Natural killer cell treated with Interleukin-12 subunit alpha and Interleukin-12 subunit beta and Interleukin-15 and Interleukin-18, amount 100 ng/mL, for 72 hours (primary cell): ENCODE measurements at places on chromosomes 7 and 10. TPM values are rescaled to one million over a fixed set of nuclear protein-coding genes. Genes with fewer than 3 reads are reported as not detected.

DLX5 gene
- total RNA-seq, result not detected

LIPF gene
- total RNA-seq, result not detected

GPRIN2 gene
- not detected for total RNA-seq

SFTPD gene
- not detected for total RNA-seq

DBNL gene
- 202 TPM for total RNA-seq

DNA sequence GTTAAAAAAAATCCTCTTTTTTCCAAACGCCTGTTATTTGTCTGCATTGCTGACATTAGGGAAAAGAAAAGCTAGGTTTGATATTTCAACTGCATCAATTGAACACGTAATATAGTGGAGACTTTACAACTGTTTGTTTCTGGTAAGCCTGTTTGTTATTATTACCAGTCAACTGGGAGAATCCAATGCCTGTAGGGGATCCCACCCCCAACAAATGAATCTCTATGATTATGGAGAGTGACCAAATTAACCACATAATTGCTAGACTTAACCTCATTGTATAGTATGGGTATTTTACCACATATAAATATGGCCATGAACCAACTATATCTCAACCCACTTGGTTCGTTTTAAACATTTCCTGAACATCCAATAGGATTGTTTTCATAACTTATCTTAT, 216.1 kb downstream of the TWIST1 start:
- no peak for DNase-seq

GRCh38 chr7:129784783-129785684, 167.7 kb downstream of the UBE2H start:
- DNase-seq, result no peak

DNA sequence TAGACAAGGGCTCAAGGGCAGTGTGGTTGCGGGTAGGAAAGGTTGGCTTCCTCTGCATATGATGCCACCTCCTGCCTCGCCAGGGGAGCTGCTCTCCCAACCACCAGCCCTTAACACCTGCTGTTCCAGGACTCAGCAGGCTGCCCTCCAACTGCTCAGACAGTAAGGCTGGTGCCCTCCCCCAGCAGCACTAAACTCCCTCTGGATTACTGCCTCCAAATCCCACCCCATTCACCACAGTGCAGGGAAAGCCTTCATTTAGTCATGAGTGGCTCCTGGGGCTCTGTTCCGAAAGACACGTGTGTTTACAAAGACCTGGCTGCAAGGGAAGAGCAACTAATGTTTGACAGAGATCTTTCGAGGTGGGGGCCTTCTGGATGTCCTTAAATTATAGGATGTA, 437.2 kb upstream of the MKI67 start:
- no peak for DNase-seq

DNA sequence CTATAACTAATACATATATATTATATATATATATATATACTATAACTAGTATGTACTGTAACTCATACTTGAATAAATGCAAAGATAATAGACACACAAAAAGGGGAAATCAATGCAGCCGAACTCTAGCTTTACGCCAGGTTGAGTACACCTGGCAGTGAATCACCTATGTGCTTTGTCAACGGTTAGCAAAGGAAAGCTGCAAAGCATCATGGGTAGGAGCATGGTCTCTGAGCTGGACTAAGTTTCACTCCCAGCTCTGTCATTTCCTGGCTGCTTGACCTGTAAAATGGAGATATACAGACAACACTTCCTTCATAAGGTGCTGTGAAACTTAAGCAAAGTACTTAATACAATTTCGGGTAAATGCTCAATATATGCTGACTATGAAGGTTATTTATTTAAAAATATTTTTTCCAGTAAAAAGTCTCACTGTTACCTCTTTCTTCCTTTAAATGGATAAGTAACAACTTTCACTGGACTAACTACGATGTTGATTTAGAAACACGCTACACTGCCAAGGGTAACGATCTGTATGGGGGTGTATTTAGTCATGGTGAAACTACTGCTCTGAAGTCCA, 61.7 kb upstream of the ITGA8 start:
- DNase-seq, result no peak

GRCh38 chr7:139989366-139990141, 73.2 kb downstream of the PARP12 start:
- no peak for DNase-seq

DNA sequence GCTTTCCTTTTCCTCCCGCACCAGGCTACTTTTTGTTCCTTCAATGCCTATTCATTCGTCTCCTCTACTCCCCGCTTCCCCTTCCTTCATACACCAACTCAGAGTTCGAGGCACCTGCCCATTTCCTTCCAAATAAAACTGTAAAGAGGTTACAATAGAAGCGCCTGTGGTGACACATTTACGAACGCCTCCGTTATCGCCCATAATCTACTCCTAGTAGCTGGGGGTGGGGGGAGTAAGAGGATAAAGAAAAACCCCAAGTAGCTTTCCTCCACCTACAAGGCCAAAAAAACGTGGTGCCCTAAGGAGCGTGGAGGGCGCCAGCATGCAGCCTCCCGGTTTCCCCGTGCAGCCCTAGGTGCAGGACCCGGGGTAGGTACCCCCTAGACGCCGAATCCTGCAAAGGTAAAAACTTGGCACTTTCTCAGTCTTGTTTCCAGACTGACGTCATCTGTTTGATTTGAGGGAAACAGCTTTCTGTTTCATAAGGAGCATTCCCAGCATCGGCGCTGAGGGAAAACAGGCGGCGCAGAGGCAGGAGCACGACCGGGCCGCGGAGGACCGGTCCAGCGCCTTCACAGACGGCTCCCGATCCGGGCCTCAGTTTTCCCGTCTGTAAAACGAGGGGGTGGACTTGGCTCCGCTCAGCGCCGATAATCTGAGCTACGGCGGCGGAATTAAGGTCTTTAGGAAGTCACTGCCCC, 922 bp downstream of the PPA1 start:
- DNase-seq, result no peak
